ENCODE measurements at places on chromosomes 13 and 19.

DNA sequence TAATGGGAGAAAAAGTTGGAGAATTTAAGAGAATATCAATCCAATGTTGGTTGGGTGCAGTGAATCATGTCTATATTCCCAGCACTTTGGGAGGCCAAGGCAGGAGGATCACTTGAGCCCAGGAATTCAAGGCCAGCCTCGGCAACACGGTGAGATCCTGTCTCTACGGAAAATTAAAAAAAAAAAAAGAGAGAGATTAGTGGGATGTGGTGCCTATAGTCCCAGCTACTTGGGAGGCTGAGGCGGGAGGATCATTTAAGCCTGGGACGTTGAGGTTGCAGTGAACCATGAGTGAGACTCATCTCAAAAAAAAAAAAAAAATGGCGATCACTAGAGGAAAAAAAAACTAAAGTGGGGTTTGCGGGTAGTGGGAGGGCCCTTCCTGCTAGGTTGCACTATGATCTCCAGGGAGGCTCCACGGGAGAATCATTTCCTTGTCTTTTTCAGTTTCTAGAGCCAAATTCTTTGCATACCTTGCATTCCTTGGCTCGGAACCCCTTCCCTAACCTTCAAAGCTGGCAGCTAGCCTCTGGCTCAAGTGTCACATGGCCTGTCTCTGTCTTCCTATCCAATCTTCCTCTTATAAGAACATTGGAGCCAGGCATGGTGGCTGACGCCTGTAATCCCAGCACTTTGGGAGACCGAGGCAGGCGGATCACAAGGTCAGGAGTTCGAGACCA lies 5.8 kb upstream of the ERCC2 start:
- DNase-seq, result no peak

GRCh38 chr13:62357887-62358645 lies 942.4 kb upstream of the PCDH20 start:
- DNase-seq, result no peak

DNA sequence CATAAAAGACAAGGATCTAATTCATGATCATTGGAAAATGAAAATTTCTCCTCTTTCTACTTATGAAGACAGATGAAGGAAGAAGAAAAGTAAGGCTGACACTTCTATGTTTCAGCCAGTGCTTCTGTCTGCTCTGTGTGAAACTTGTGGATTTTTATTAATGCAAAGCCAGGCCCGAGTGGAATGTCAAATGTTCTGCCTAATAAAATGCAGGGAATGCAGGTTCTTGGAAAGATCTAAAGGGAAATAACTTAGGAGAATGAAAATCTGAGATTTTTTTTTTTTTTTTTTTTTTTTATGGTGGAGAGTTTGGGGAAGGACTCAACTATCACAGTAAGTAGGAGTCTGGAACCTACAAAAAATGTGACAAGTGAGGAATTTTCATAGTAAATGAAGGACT lies 1732.3 kb upstream of the SLC10A2 start:
- DNase-seq, result no peak

GRCh38 chr19:41872775-41873647 lies 4.1 kb upstream of the CD79A start:
- peak; percentile 61 for DNase-seq

- peak; percentile 58 for DNase-seq
Observed at GRCh38 chr19:19461671-19462622, 53.4 kb downstream of the TSSK6 start.

DNA sequence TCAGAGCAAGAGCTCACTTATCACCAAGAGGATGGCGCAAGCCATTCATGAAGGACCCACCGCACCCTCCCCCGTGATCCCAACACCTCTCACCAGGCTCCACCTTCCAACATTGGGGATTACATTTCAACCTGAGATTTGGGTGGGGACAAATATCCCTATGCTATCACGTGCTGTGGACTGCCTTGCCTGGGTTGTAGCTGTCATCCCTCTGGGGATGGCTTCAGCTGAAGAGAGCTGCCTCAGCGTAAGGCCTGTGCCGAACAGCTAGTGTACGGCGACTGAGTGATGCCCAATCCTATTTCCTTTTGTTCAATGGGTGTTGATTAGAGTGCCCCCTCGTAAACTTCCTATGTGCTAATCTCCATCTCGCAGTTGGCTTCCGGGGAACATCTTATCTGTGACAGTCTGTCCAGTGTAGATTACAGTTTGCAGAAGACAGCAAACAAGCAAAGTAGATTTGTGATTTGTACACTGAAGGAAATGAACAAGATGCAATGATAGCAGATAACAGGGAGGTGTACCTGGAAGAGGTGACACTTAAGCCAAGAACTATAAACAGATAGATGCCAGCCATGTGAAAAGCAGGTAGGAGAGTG lies 11.8 kb upstream of the RCBTB1 start:
- no peak for DNase-seq

DNA sequence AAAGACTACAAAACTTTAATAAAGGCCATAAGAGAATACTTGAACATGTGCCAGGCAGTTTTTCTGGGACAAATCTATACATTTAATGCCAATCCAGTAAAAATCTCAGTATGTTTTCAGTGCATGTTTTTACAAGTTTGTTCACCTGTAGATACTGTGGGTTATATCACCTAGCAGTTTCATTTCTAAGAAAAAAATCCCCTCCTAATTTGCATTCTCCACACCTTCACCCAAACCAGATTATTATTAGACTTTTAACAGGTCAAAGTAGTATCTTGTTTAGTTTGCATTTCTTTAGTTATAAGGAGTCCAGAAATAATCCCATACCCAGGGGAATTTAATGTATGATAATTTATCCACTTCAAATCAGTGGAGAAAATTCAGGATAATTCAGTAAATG lies 17.0 kb upstream of the LPAR6 start:
- DNase-seq, result no peak

DNA sequence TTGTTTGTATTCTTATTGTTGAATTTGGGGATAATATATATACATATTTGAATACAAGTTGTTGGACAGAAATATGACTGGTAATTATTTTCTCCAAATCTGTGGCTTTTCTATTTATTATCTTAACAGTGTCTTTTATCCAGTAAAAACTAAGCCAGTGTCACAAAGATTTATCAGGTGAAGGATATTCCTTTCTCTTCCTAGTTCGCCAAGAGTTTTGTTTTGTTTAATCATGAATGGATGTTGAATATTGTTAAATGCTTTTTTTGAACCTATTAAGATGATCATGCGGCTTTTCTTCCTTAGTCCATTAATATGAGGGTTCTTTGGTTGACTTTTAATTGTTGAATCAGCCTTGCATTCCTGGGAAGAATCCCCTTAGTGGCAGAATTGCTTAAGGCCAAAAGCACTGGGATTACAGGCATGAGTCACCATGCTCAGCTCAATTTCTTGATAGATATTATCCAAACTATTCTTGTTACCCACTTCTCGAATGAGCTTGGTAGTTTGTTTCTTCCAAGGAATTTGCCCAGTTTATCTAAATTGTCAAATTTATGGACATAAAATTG lies 53.3 kb downstream of the TEX26 start:
- DNase-seq, result no peak

GRCh38 chr19:31449379-31449778 lies 100.1 kb upstream of the TSHZ3 start:
- no peak for DNase-seq

GRCh38 chr13:103960001-103960400 lies 893.8 kb upstream of the SLC10A2 start:
- DNase-seq, result no peak

GRCh38 chr13:114237415-114238112 lies 2.9 kb downstream of the CDC16 start:
- no peak for DNase-seq

DNA sequence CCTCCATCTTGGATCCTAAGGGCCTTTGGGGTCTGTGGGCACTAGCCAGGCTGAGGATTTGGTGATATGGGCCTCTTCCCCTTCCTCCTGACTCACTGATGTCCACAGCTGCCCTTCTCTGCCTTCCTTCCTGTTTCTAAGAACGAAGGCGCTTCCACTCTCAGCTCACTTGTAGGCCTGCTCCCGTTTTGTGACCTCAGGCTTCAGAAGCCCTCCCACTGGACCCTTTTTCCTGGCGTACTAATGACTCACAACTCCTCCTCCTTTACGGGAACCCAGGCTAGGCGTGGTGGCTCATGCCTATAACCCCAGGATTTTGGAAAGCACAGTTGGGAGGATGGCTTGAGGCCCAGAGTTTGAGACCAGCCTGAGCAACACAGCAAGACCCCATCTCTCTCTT lies 55.6 kb downstream of the TMED1 start:
- no peak for DNase-seq

- no peak for DNase-seq
Observed at GRCh38 chr13:77465603-77466195, 69.8 kb upstream of the SCEL start.

DNA sequence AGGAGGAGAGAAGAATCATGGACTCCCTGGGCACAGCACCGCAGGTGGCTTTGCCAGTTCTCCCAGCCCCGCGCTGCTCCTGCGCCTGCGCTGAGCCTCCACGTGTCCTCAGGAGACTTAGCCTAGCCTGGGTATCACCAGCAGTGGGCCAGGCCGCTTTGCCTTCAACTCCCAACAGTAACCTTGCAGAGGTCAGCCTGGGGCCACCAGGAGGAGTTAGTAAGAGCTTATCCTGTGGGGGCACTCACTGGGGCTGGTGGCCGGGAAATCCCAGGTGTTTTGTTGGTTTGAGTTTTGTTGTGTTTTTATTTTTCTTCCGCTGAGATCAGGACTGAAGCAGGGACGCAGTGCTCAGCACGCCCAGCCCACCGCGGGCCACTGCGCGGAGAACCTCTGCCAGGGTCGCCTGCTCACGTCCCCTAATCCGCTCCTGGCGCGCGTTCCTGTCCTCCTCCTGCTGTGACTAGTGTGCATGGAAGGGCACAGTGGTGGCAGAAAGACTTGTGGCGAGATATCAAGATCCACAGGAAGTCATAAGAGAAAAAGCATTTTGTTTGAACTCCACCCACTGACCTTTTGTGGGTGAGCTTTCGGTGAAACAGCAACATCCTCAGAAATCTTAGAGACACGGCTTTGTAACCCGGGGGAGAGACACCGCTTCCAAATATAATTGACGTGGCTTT lies 207.4 kb upstream of the RFC3 start:
- DNase-seq, result peak; percentile 78

DNA sequence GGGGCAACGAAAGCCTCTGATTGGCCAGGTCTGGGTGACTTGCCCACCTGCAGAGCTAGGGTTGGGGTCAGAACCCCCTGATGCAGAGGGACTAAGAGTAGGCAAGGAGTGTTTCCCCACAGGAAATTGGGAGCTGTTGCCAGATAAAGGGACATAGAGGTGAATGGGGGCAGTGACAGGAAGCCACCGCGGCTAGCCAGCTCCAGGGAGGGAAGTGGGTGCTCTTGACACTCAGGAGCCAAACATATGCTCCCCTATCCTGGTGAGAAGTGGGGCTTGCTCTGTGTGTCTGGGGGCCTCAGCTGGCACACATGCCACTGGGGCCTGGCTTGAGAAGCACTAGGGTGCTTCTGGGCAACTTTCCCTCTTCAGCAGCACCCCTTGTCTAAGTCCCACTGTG lies 26.0 kb downstream of the WDR88 start:
- no peak for DNase-seq

DNA sequence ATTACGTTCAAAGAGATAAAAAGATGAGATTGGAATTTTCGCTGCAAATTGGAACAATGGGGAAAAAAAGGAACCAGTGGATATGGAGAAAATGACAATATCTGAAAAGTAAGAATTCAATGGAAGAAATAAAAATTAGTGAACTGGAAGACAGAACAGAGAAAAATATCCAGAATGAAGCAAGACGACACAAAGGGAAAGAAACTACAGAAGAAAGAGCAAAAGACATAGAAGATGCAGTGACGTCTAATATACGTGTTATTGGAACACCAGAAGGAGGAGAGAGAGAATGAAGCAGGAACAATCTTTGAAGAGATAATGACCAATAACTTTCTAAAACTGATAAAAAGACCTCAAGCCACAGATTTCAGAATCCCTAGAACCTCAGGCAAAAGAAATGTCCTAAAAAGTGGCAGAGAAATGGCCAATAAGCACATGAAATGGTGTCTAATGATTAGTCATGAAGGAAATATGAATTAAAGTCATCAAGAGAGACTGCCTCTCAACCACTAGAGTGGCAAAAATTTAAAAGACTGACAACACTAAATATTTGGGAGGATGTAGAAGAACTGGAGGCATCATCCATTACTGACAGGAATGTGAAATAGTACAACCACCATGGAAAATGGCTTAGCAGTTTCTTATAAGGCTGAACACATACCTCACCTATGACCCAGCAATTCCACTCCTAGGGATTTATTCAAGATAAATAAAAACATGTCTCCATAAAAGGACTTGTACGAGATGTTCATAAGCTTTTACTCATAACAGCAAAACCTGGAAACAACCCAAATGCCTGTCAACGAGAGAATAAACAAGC lies 56.5 kb downstream of the GADD45B start:
- no peak for DNase-seq

GRCh38 chr19:39543477-39543857 lies 3.5 kb upstream of the EID2 start:
- no peak for DNase-seq

GRCh38 chr19:40294560-40294959 lies 9.4 kb upstream of the AKT2 start:
- DNase-seq, result no peak

DNA sequence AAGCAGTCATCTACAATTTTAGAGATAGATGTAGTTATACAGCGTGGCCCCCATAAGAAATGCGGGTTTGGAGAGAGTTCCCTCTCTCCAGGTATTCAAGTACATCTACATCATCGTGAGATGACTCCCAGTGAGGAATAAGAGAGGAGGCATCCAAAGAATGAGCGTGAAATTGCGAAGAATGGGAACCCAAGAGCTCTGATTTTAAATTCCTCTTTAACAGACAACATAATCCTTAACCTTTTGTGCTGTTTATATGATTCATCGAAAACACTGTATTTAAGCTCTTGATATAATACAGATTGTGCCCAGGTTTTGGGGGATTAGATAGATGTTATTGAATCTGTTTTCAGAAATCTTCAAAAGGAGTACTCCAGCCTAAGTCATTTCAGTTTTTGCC lies 161.5 kb downstream of the COG6 start:
- no peak for DNase-seq

DNA sequence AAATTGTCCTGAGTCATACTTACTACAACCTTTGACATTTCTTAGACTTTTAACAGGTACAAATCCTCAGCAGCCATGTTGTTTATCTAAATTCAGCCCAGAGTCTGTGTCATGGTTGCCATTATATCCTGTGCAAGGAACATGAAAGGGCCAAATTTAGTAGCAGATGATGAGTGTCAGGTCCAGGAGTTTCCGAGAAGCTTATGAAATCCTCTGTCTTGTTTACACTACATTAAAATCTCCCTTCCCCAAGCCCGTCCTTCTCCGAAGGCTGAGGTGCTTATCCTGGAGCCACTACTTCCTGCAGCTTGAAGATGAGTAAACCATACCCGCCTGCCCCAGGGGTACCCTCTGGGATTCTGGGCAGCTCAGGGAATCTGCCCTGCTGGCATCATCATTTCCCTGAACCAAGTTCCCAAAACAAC lies 102.6 kb upstream of the SERP2 start:
- no peak for DNase-seq

DNA sequence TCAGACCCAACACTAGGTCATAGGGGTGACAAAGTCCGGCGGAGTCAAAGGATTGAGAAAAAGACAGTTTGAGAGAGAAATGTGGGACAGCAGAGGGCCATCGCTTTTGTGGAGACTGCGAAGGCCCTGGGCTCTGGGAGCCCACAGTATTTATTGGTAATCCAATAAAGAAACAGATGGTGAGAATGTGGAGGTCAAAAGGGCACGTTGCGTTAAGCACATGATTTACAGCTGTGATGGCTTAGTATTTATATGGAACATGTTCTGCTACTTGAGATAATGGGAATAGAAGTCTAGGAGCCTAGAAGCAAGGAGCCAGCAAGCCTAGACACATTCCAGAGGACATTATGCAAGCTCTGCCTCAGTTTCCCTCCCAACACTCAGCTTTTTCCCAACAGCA lies 2521.1 kb downstream of the PCDH9 start:
- no peak for DNase-seq
